ENCODE measurements at places on chromosomes 6 and 20. TPM values are rescaled to one million over a fixed set of nuclear protein-coding genes. Genes with fewer than 3 reads are reported as not detected.

The PHACTR3 gene
- 0.73 TPM for total RNA-seq

The CD109 gene
- total RNA-seq, result 81.2 TPM

The KDM1B gene
- 9.5 TPM for total RNA-seq

The BICRAL gene
- total RNA-seq, result 2.5 TPM

The TPMT gene
- total RNA-seq, result 6.1 TPM

The SNAI1 gene
- total RNA-seq, result 7.4 TPM
